ENCODE measurements at places on chromosomes 6 and 20.

DNA sequence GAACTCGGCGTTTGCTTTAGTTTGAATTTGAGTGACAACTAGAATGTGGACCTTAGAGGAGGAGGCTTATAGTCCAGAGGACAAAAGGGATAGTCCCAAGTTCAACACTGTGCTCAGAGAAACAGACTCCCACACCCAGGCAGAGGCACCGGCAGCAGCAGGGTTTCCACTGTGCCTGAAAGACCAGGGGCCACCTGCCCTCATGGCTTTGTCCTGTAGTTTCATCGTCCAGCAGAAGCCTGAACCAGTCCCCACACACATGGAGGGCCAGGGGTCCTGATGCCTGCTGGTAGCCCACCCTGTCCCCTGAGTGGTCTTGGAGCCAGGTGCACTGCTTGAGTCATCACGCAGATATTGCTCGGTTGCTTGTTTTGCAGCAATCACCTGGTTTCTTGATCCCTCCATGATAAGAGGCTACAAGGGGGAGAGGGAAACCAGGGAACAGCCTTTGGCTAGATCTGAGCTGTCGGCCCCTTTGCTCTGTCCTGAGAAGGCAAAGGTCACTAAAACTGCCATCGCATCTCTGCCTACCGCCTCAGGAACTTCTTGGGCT, 7.2 kb upstream of the ACSS1 start:
- no peak for DNase-seq

GRCh38 chr6:87242311-87242710, 80.1 kb upstream of the SMIM8 start:
- DNase-seq: no peak

DNA sequence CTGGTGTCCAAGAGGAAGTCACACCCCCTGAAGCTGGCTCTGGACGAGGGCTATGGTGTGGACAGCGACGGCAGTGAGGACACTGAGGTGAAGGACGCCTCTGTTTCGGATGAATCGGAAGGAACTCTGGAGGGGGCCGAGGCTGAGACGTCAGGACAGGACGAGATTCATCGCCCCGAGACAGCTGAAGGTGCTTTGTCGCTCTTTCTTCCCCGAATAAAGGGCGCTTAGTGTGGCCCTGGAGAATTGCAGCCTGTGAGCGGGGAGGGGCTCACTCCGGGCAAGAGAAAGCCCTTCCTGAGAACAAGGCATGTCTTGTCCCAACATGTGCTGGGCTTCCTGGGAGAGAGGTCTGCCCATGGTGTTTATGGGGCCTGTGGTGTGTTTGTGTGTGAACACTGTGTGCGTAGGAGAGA, 41.4 kb downstream of the MYT1 start:
- no peak for DNase-seq

DNA sequence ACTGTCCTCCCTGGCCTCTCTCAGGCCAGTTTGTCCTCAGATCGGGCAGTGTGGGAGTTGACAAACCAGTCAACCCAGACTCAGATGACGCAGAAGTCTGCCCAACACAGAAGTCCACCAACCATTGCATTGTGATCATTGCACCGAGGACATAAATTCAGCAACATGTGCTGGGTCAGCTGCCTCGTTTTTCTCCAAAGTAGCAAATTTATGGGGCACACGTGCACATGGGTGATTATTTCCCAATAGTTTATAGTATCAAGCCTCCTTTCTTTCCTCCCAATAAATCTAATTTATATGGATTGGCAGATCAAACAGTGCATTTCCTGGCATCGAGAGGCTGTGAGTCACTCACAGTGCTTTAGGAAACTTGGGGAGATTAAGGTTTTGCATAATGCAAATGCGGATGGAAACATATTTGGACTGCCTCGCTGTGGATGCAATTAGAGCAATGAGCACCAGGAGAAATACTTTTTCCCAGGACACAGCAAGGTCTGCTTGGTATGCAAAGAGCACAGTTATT, 413.7 kb upstream of the SULF2 start:
- DNase-seq: no peak

Data from stimulated activated CD4-positive, alpha-beta T cell treated with anti-CD3 and anti-CD28 coated beads, Interleukin-1b, Interleukin-23, amount 100 ng/mL, for 4 hours (primary cell).